Left renal cortex interstitium (tissue), 4 donors: ENCODE measurements at places on chromosomes 3 and 15. TPM values are rescaled to one million over a fixed set of nuclear protein-coding genes. Genes with fewer than 3 reads are reported as not detected.
A peak's percentile ranks its signal among the peaks of the same experiment; 100 is the strongest.

The KCNH8 gene
- polyA plus RNA-seq = 1.7 TPM

The CA12 gene
- 123 TPM for polyA plus RNA-seq

The AMT gene
- 38.7 TPM for polyA plus RNA-seq

The GAP43 gene
- polyA plus RNA-seq = 0.54 TPM

The RTP4 gene
- polyA plus RNA-seq = 1.5 TPM

The GOLGA6D gene
- polyA plus RNA-seq = 0.14 TPM

The COL7A1 gene
- polyA plus RNA-seq = 28.9 TPM

- no peak for DNase-seq
These were observed 17.4 kb downstream of the SUSD5 start for GRCh38 chr3:33201195-33201594.

GRCh38 chr15:28252831-28253230, 69.1 kb downstream of the HERC2 start:
- no peak for DNase-seq

- DNase-seq = no peak
These were observed 137.6 kb downstream of the PEAK1 start for GRCh38 chr15:77282333-77282732.

GRCh38 chr15:101618851-101619614, 33.1 kb downstream of the TM2D3 start:
- no peak for DNase-seq

GRCh38 chr3:46619845-46620778, 7.8 kb downstream of the FAM240A start:
- DNase-seq = no peak

- no peak for DNase-seq
These were observed 98.1 kb upstream of the BFSP2 start for GRCh38 chr3:133301731-133302130.

GRCh38 chr15:78457101-78457500, 19.1 kb downstream of the IREB2 start:
- DNase-seq = no peak

GRCh38 chr3:97439373-97439772, 325.2 kb upstream of the ARL6 start:
- DNase-seq = no peak

- DNase-seq = no peak
These were observed 608.3 kb downstream of the NTRK3 start for GRCh38 chr15:87648278-87648677.

GRCh38 chr15:100893964-100894295, 14.3 kb downstream of the ALDH1A3 start:
- DNase-seq = no peak

GRCh38 chr15:90087454-90088154, 14.7 kb downstream of the IDH2 start:
- no peak for DNase-seq

- no peak for DNase-seq
These were observed 55.1 kb downstream of the CBLB start for GRCh38 chr3:105813710-105814109.

DNA sequence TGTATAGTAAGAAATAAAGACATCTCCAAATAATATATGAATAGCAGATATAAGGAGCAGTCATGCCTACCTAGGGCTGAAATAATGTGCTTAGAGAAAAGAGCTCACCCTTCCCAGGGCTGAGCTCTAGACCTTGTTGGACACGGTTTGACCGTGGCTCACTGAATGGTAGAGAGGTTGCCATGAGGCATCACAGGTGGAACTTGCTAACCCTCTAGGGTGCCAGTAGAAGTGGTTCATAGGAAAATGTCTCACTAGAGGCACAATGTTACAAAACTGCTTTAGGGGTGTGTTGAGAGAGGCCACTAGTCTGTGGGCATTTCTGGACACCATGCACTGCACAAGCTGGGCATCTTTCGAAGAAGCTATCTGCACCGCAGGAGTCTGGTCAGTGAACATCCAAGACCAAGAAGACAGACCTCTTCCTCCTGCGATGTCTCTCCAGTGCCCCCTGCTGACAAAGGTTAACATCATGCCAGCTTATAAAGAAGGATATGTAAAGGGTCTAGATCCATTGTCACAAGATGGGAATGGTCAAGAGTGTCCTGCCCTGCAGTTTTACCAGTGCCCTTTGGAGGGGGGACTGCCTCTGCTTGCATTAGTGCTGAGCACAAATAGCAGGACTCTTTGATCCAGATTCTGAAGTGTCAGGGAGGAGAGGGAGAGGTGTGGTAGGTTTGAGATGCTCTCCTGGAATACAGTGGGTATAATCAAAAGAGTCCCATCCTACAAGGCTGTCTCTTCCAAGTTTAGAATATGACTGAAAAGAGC, 266.8 kb downstream of the ZNF385D start:
- DNase-seq = peak; percentile 26

DNA sequence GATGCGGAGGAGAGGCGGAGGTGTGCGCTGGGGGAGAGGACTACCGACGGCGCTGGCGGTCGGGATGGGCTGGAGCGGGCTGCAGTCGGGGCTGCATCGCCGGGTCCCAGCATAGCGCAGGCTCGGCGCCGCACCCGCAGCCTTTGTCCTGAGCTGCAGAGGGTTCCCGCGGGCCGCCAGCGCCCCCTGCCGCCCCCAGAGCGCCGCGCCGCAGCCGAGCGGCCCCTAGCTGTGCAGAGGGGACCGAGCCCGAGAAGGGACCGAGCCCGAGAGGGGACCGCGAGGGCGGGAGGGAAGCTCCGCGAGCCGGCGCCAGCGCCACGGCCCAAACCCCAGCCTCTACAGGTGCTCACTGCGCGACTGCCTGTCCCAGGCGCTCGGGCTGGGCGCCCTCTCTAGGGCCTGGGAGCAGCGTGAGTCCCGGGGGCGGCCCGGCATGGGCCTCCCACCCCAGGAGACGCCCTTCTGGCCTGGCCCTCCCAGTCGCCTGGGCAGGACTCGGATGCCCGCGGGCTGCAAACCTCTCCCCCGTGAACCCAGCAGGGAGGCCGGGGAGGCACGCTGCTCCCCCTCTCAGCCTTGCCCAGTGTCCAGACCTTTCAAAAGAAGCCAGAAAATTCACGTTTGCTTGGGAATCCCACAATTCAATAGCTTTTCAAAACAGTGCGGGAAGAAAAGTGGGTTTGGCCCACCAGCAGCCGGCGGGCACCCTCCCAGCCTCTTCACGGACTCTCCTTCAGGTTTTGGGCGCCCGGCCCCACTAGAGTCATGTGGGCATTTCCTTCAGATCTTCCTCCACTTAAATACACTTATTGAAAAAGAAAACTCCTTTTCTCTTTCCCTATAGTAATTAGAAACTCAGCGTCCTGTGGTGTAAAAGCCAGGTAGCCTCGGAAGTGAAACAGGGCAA, 134.7 kb downstream of the TPRA1 start:
- peak; percentile 49 for DNase-seq

DNA sequence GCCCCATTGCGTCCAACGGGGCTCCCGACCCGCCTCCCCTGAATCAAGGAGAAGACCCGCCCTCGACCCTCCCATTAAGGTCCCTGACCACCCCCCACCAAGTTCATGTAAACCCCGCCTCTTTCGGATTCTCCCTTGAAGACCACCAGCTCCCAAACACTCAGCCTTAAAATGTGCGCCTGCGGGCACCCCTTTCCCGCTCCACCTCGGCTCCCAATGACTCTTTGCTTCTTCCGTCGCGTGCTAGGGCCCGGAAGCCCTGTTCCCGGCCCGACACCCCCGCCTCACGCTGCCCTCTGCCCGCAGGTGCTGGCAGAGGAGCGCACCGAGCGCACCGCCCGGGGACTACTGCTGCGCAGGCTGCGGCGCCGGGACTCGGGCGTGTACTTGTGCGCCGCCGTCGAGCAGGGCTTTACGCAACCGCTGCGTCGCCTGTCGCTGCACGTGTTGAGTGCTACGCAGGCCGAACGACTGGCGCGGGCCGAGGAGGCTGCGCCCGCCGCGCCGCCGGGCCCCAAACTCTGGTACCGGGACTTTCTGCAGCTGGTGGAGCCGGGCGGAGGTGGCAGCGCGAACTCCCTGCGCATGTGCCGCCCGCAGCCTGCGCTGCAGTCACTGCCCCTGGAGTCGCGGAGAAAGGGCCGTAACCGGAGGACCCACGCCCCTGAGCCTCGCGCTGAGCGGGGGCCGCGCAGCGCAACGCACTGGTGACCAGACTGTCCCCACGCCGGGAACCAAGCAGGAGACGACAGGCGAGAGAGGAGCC, 2.7 kb upstream of the LSMEM2 start:
- no peak for DNase-seq

DNA sequence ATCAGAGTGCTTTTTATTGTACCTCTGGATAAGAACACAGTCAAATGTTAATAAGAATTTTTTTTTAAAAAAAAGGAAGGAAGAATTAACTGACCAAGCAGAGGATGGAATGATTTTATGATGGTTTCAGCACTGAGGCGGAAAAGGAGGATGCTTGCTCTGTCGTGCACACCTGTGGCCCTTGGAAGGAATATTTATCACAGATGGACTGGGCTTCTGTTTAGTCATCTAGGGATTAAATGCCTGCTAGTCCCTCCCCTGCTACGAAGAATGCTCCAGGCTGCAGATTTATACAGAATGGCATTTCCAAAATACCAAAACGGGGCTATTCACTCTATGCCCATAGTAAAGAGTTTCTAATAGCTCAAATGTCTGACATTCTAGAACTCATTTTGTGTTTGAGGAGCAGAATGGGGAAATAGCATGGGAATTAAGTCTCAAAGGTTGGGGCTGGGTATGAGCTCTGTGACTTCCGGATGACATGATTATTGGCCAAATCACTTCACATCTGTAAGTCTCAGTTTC, 92.8 kb upstream of the BCL6 start:
- no peak for DNase-seq

DNA sequence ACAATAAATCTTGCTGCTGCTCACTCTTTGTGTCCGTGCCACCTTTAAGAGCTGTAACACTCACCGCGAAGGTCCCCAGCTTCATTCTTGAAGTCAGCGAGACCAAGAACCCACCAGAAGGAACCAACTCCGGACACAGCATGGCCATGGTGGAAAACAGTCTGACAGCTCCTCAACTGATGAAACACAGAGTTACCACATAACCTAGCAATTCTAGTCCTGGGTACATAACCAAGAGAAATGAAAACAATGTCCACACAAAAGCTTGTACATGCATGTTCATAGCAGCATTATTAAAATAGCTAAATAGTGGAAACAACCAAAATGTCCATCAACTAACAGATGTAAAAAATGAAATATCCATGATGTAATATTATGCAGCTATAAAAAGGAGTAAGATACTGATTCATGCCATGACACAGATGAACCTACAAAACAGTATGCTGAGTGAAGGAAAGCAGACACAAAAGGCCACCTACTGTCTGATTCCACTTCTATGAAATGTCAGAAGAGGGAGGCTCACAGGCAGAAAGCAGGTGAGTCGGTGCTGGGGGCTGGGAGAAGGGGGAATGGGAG, 36.8 kb downstream of the VGLL4 start:
- DNase-seq = no peak

DNA sequence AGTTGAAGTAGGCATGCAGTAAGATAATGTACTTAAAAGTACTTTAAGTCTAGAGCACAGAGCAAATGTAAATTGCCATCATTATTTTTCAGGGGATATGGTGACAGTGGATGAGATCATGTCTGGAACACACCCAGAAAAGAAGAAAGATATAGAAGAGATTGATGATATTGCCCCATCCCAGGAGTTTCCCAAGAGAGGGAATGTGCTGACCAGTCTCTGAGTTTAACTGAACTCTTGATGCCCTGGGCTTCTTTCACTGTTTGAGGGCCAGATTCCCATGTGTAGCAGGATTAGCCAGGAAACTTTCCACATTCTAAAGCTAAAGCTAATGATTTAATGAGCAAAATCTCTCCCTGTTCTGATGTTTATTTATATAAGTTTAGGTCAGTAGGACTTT, 366.8 kb upstream of the UMPS start:
- no peak for DNase-seq

- DNase-seq = no peak
These were observed 279.6 kb upstream of the CTDSPL start for GRCh38 chr3:37582086-37582485.

DNA sequence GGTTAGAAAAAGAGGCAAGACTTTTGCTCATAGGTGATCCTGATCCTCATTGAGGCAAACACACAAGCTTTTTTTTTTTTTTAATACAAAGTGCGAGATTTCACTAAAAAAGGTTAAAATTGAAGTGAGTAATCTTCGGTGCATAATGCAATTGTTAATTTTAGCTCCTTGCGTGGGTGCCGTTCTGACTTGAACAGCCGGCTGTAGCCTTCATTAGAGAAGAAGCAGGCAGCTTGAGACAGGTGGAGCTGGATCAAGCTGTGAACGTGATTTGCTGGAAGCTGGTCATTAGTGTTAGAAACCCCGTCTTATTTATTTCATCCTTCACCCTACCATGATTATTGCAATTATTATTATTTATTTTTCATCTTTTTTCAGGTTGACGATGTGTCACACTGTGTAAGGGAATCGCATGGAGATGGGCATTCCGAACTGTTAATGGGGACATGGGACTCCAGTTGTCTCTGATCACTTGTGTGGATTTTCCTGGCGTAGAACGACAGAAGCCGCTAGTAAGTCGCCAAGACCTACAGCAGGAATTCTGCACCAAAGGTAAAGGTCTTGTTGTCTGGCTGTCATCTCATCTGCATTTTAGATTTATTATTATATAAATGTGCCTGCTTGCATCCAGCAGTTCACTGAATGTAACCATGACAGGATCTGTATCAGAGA, 40.2 kb downstream of the ARPP21 start:
- DNase-seq = no peak

DNA sequence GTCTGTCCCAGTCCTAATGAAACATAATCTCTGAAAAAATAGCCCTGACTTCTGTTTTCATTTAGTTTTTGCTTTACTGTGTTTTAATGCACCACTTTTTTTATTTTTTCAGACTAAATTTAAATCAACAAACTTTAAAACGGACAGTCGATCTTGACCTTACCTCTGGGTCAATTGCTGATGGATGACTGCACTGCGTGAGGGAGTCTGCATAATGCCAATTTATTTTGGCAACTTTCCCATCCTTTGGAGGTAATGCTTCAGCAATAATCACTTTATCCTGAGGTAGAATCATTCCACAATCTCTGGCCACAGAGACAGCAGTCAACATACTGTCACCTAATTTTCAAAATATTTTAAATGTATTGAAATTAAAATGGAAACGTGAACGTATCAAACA, 32.5 kb upstream of the GP5 start:
- no peak for DNase-seq

GRCh38 chr3:89239774-89240173, 132.4 kb downstream of the EPHA3 start:
- DNase-seq = no peak

GRCh38 chr3:4529876-4530588, 36.9 kb downstream of the ITPR1 start:
- DNase-seq = no peak

DNA sequence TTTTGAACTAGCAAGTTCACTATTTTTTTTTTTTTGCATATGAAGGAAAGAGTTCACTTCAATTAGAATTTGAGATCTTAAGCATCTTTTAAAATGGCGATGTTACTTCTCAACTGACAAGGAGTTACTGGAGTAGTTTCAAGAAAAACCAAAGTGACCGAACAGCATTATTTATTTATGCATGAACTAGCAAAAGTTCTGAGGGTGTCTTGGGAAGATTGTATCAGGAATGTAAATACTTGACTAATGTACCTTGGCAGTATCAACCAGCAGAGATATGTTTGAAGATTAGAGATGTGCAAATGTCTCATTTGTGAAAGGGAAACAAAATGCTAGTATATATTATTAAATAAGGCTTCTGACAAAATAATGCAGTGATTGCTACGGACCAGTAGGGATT, 203.9 kb downstream of the KBTBD8 start:
- no peak for DNase-seq

- DNase-seq = no peak
These were observed 78.5 kb upstream of the RBMS3 start for GRCh38 chr3:29202378-29202777.
